ENCODE measurements at places on chromosomes 13 and 19.

GRCh38 chr13:48644951-48645350 lies 8.8 kb upstream of the CYSLTR2 start:
- DNase-seq, result no peak

- DNase-seq, result no peak
Observed at GRCh38 chr19:5894704-5895349, 8.8 kb downstream of the NDUFA11 start.

DNA sequence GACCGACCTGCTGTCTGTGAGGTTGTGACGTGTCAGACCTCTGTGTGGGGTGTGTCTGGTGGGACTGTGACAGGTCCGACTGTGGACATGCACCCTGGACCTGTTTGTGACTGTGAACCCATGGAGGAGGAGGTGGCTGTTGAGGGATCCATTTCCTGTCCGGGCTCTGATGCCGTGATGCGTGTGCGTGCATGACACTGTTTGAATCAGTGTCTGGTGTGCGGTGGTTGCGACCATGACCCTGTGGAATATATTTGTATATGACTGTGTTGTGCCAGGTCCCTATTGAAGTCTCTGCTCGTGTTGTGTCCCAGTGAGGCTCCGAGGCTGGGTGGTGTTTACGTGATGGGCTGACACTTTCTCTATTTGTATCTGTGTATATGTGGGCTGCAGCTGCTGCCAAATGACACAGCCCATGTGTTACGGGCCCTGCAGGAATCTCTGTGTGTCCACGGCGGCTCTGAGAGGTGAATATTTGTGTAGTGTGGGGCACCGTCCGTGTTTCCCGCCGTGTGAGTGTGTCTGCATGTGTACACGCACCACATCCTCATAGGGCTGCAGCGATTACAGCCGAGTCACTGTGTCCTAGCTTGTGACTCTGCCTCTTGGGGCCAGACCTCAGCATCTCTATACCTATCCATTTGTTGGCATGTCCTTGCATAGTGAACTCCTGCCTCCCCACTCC lies 18.3 kb downstream of the CCDC97 start:
- DNase-seq, result peak; percentile 60

GRCh38 chr19:44525721-44526430 lies 3.6 kb downstream of the CEACAM20 start:
- no peak for DNase-seq

GRCh38 chr19:54518844-54519243 lies 16.2 kb downstream of the LAIR2 start:
- peak; percentile 89 for DNase-seq

GRCh38 chr13:39417643-39418042 lies 185.3 kb downstream of the LHFPL6 start:
- no peak for DNase-seq

DNA sequence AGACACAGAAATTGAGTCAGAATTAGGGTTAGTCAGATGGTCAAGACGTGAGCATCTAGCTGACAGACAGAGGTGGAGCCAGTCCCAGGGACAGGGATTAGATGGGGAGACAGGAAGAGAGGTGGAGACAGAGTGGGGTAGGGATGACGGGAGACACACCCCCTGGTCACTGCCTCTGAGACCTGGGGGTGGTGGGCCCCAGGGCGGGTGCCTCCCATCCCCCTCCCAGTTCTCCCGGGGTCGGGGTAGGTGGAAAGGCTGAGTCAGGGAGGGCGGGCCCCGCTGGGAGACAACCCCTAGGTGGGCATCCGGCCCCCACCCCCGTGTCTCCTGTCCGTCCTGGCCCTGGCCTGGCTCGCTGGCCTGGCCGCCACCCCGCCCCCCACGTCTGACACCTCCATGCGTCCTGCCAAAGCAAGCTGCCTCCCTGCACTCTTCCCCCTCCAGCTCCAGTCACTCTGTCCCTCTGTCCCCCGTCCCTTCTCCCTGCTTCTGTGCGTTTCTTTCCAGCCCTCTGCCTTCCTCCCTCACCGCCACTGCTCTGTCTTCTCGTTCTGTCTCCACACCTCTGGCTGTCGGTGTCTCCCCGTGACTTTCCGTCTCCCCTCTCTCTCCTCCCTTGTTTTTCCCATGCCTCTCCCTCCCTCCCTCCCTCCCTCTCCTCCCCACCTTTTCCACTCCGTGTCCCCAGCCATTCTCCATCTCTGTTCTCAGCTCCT lies 15.1 kb downstream of the CCDC97 start:
- no peak for DNase-seq

- DNase-seq, result no peak
Observed at GRCh38 chr13:101036546-101036945, 362.0 kb upstream of the TMTC4 start.

DNA sequence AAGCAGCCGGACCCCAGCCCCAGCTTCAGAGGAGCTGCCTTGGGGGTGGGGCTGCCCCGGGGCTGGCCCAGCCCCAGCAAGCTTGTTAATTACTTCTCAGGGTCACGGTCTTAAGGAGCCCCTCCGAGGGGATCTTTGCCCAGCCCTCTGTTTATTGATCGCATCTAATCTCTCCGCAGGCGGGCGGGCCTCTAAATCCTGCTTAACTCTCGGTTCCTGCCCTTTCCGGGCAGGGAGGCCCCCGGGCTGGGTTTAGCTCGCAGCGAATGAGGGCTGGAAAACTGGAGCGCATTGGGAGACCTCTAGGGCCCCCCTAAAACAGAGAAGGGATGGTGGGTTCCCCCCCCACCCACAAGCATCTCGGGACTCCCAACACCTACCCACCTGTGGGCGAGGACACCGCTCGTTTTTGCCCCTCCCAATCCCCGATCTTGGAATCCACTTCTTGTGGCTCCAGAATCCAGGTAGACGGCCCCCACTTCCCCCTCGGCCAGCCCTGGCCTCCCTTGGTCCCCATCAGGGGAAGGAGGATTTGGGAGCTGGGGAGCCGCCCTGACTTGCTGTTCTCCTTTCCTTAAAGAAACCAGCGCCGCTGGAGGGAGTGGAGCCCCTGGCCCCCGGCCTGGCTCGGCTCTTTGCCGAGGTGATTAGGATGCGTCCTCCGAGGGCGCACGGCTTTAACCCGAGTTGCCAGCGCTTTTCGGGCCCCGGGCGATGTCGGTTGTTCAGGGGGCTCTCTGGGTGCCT lies 59.5 kb upstream of the ADGRL1 start:
- no peak for DNase-seq

- DNase-seq, result no peak
Observed at GRCh38 chr13:72104656-72105180, 237.7 kb upstream of the DACH1 start.

DNA sequence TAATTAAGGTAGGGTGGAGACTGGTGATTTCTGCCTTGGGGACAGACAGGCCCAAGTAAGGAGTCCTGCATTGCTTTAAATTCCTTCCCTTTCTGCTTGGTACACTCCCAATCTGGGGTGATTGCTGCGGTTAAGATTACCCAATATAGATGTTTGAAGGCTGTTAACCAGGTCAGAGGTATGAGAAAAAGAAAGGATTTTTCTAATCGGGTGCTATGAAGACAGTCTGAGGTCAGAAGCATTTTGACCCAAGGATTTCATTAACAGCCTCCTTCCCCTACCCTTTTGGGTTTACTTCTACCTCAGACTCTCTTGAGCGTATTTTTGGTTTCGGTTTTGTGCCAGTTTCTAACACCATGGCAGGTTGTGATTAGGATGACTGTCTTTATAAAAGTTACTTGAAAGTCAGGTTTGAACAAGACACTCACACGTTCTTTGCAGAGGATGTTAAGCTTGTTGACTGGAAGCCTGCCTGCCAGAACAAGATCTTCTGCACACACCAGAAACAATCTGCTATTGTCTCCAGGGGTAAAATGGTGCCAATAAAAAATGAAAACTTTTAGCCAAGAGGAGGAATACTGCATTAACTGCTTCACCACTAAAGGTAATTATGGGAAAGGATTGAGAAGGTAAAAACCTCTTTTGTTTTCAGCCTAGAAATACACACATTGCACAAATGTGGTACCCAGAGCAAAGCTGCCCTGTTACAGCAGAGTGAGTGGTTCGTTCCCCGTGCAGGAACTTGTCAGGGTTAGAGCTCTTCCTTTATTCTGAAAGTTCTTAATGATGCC lies 108.8 kb downstream of the NDFIP2 start:
- DNase-seq, result no peak

- peak; percentile 69 for DNase-seq
Observed at GRCh38 chr19:18846862-18847548, 15.2 kb downstream of the UPF1 start.

DNA sequence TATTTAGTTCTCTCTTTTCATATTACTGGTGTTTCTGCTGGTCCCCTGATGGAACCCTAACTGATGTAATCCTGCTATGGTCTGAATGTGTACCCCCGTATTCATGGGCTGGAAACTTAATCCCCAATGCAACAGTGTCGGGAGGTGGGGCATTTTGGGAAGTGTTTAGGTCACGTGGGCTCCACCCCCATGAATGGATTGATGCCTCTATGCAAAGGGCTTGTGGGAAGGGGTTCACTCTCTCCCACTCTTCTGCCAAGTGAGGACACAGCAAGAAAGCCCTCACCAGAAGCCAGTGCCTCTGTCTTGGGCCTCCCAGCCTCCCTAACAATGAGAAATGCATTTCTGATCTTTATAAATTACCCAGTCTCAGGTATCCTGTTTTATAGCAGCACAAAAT lies 21.2 kb upstream of the UBAC2 start:
- no peak for DNase-seq

DNA sequence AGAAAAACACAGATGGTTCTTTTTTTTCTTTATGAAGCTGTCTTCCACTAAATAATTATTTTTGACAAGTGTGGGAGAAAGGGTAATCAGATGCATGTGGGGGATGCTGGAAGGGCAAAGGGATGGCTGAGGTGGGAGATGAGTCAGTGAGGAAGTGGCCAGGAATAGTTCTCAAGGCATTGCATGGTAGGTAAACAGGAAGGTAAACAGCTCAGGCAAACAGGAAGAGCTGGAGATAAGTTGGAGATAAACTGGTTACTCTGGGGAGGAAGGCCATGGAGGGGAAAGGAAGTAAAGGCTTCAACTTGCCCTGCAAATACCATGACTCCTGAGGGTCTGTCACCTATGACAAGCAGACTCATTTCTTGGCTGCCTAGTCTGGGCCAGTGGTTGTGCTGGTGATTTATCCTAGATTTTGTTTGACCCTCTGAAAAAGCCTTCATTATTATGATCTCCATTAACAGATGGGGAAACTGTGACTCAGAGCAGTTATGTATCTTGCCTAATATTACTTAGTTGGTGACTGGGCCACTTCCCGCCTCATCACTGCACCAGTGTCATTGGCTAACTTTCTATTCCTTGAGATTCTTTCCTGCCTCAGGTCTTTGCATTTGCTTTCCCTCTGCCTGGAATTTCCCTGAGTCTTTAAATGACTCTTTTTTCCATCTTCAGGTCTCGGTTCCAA lies 17.1 kb downstream of the ACTL9 start:
- no peak for DNase-seq

DNA sequence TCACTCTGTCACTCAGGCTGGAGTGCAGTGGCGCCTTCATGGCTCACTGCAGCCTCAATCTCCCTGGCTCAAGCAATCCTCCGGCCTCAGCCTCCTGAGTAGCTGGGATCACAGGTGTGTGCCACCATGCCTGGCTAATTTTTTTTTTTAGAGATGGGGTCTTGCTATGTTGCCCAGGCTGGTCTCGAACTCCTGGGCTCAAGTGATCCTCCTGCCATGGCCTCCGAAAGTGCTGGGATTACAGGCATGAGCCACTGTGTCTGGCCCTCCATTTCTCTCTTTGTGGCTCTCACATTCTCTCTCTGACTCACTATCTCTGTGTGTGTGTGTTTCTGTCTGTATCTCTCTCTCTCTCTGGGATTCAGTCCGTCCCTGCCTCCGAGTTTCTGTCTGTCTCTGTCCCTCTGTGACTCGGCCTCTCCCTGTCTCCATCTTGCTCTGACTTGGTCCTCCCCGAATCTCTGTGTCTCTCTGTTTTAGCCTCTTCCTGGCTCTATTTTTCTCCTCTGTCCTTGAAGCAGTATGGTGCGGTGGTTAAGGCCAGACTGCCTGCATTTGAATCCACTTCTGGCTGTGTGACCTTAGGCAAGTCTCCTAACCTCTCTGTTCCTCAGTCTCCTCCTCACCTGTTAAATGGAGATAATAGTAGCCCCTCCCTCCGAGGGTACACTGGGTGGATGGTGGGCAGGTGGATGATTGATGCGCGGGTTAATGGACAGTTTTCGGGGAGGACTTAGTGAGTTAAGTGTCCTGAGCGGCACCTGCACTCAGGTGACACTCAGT lies 11.0 kb downstream of the MEIS3 start:
- no peak for DNase-seq

DNA sequence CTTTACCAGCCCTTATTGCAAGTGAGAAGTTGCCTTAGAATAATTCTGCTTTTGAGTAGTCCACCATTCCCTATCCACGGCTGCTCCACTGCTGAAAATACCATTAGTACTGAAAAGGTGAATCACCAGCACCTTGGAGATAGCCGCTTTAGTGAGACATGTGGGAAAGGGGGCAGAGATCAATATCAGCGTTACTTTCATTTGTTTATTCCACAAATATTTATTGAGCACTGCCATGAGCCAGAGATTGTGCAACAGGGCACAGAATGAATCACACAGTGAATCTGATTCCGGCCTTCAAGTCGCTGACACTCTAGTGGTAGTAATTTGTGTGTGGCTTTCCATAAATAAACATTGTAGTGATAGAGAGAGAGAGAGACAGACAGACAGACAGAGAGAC lies 31.5 kb upstream of the MYO16 start:
- DNase-seq, result no peak

- DNase-seq, result peak; percentile 59
Observed at GRCh38 chr19:3142292-3142670, 6.4 kb downstream of the GNA15 start.

GRCh38 chr19:39951686-39952085 lies 17.3 kb upstream of the FCGBP start:
- peak; percentile 32 for DNase-seq

- DNase-seq, result no peak
Observed at GRCh38 chr19:35133826-35134225, 1.0 kb downstream of the LGI4 start.

GRCh38 chr19:48136547-48136946 lies 25.9 kb upstream of the PLA2G4C start:
- DNase-seq, result no peak

GRCh38 chr19:7860714-7861618 lies 13.2 kb downstream of the PRR36 start:
- no peak for DNase-seq

DNA sequence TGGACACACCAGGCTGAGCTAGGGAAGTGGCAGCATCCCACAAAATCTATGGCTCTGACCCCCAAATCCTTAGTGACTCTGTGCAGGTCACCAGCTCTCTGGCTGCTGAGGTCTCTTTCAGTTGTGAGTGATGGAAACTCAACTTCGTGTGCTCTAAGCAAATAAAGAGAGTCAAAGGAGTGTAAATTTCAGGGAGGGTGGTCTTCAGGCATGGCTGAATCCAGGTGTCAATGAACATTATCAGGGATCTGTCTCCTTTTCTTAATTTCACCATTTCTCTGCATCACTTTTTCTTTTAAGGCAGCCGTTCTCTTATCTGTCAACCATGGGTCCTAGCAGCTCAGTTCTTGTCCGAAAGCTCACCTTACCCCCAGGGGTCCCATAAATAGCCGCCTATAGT lies 6.2 kb downstream of the CYP4F12 start:
- DNase-seq, result no peak

DNA sequence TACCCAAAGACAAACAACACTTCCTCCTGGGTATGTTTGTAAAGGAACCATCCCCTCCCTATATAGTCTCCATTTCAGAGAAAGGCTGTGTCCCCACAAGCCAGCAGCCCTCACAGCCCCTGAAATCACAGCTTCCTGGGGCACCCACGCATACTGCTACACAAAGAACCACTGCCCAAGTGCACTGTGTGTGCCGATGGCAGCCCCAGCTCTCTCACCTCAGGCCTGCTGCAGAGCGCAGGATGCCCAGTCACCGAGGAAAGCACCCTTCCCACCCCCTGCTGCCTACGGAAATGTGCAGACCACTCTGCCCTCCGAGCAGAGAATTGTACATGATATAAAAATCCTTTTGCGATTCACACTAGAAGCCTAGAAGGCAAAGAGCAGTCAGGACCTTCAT lies 39.4 kb downstream of the SOHLH2 start:
- no peak for DNase-seq
